ENCODE measurements at places on chromosomes 4 and X.

DNA sequence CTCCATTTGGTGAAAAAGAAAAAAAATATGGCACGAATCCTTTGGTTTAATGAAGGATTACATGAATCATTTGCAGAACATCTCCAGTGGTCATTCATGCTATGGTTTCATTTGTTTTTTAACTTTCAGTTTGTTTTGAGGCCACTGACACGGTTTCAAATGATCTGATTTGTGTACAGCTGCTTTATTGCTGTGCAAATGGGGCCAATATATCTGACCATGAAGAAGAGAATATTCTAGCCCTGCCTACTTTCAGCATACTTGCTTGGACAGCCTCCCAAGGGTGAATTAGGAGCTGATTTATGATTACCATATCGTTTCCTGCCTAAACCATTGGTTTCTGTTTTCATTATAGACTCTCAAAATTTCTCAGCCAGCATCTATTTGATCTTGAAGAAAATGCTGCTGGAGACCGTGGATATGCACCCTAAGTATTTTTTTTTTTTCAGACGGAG lies 30.7 kb downstream of the SPARCL1 start:
- DNase-seq: peak; percentile 59

- DNase-seq: no peak
Measured at GRCh38 chr4:2287594-2287915, 25.6 kb upstream of the MXD4 start.

DNA sequence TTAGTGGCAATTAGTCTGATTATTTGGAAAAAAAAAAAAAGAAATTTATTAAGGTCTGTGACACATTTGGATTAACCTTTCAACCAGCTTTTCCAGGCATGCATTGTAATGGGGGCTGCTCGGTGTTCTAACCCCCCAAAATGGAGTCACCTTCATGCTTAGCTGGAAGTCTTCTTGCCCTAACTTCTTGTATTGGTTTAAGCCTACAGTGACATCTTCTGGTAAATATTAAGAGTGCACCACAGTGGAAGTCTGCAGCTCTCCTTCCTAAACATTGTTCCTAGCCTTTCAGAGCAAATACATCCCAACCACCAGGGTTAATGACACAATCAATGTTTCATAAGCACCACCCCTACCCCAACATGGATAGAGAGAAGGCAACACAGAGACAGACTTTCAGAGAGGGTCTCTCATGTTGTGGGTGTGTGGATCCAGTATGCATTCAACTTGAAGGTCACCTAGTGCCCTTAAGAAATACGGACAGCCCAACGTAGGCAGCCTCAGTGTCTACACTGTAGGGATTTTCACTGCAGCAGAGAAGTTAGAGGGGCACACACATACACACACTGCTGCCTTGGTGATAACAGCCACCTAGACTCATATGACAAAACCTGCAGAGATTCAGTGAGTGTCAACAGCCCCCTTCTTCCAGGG lies 142.9 kb upstream of the MBNL3 start:
- DNase-seq: no peak

DNA sequence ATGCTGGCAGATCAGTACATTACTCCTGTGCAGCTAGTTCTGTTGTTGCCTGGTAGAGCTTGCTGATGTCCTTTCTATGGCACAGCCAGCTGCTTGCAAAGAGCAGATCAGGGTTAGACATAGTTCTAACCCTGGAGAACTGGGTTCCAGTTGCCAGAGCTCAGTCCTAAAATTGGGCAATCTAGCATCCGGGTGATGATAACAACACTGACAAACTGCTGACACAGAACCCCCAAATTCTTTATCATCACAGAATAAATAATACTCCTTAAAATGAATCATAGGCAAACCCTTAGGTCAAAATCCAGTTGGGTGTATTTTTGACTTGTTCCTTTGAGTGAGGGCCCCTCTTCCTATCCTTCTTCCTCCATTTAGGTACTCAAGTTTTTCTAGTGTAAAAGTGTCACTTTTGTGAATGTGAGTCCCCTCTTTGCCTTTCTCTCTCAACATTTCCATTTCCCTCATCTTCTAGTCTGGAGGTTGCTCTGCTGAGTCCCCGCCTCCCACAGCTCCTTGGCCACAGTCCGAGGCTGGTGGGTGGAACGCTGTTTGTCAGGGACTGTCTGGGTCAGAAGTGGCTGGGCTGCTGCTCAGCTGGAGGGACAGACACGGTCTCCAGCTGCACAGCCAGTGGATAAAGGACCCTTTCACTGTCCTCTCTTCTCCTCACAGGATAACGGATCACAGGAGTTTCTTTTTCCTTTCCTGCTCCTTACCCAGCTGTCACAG lies 93.6 kb upstream of the RASGEF1B start:
- DNase-seq: no peak

GRCh38 chr4:15148691-15149090 lies 146.4 kb downstream of the CPEB2 start:
- no peak for DNase-seq

- no peak for DNase-seq
Measured at GRCh38 chr4:70405765-70406164, 8.0 kb downstream of the OPRPN start.

DNA sequence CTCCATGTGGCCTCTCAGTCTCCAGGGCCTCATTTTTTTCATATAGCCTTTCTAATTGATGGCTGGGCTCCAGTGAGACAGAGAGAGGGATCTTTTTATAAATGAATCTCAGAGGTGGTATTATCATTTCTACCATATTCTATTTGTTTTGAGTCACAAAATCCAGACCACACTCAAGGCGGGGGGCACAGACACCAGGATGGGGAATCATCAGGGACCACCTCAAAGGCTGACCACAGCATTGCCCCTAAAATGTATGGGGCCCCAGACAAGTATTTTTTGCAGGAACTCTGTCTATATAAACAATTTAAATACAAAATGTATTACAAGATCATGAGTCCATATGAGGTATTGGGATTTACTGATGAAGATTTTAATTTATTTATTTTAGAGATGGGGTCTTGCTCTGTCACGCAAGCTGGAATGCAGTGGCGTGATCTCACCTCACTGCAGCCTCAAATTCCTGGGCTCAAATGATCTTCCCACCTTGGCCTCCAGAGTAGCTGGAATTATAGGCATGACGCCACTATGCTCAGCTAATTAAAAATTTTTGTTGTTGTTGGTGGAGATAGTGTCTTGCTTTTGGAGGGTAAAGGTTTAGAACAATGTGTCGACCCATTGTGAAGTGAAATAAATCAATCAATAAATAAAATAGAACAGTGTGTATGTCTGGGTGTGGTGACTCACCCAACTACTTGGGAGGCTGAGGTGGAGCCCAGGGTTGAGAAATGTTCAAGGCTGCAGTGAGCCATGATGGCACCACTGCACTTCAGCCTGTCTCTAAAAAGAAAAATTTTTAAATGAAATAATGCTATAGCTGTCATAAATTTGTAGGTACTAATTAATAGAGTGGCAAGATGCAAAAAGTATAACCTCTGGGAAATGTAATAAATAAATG lies 29.4 kb downstream of the WDR13 start:
- no peak for DNase-seq

DNA sequence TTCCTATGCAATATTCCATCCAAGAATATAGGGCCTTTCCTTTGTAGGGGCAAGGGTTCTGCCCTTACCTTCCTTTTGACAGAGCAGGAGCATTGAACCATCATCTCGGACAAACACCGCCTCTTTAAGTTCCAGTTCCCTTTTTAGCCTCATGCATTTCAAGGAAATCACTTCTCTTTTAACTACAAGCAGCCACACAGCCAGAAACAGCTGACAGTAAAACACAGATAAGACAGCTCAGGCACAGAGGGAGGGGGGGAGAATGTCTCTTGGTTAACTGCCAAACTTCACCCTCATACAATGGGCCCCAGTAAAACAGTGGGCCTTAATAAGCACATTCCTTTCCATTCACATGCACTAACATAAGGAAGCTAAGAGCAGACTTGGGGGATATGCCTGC lies 648.3 kb downstream of the GABRG1 start:
- no peak for DNase-seq

GRCh38 chr4:116796022-116796421 lies 289.4 kb downstream of the TRAM1L1 start:
- DNase-seq: no peak

- DNase-seq: no peak
Measured at GRCh38 chr4:175451238-175451965, 360.7 kb downstream of the GPM6A start.

DNA sequence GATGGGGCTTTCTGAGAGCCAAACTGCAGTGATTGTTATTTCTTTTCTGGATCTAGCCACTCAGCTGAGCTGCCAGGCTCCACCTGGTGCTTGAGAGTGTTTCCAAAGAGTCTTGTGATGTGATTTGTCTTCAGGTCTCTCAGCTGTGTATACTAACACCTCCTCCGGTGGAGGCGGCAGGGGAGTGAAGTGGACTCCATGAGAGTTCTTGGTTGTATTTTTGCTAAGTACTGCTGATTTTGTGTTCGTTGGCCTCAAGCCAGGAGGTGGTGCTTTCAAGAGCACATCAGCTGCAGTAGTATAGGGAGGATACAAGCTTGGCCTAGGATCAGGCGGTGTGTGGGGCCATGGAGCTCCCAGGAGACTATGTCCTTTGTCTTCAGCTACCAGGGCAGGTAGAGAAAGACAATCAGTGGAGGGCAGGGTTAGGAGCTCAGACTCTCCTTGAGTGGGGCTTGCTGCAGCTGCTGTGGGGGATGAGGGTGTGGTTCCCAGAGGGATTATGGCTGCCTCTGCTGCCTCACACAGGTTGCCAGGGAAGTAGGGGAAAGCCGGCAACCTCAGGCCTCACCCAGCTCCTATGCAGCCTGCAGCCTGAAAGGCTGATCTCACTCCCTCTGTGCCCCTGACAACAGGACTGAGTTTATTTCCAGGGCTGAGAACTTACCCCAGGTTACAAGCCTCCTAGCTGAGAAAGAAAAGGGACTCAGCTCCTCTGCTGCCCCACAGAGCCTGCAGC lies 62.4 kb downstream of the NPFFR2 start:
- no peak for DNase-seq

GRCh38 chr4:99215521-99215920 lies 3.5 kb downstream of the ADH6 start:
- DNase-seq: no peak

DNA sequence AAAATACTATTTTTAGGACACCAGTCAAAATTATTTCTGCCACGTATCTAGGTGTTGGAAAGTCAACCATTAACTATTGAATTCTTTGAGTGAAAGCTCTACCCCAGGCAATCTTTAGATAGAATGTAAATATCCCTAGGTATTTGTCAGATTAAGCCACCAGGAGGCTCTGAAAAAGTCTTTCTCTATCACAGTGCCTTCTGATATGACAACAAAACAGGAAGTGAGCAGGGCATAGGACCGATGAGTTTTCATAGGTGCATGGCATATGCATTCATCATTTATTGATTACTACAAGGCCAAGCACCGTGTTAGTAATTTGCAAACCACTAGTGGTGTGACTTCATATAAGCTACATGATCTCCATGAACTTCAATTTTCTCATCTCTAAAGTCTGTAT lies 333.6 kb upstream of the F9 start:
- DNase-seq: no peak

DNA sequence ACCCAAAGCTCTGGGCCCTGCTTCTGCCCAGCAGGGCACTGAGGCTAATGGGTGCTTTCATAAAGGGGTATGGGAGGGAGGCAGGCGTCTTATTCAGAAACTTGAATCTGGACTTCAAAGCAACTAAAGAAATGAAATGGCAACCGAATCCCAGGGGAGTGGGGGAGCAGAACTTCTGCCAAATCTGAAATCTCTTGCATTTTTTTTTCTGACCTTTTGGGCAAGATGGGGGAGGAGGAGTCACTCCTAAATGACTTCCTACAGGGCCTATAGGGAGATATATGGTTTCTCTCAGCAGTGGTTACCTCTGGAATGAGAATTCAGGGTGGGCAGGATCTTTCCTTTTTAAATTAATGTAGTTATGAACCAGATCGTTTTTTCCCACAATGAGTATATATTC lies 30.6 kb upstream of the KIAA1210 start:
- DNase-seq: no peak

GRCh38 chrX:133214301-133214700 lies 3.9 kb downstream of the TFDP3 start:
- peak; percentile 26 for DNase-seq

GRCh38 chr4:28391877-28392276 lies 1531.2 kb downstream of the STIM2 start:
- DNase-seq: peak; percentile 10

DNA sequence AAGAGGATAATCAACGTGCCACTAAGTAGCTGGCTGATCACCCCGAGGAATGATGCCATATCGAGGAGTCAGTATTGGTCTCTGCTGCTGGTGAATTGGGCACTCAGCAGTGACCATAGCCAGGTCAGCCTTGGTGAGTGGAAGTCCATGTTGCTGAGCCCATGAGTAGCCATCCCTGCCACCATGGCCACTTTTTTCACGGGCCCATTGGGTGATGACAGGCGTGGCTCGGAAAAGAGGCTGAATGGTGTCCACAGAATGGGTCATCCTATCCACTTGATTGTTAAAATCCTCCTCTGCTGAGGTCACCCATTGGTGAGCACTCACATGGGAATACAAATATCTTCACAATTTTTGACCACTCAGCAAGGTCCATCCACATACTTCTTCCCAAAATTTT lies 114.4 kb downstream of the UBE2NL start:
- no peak for DNase-seq

DNA sequence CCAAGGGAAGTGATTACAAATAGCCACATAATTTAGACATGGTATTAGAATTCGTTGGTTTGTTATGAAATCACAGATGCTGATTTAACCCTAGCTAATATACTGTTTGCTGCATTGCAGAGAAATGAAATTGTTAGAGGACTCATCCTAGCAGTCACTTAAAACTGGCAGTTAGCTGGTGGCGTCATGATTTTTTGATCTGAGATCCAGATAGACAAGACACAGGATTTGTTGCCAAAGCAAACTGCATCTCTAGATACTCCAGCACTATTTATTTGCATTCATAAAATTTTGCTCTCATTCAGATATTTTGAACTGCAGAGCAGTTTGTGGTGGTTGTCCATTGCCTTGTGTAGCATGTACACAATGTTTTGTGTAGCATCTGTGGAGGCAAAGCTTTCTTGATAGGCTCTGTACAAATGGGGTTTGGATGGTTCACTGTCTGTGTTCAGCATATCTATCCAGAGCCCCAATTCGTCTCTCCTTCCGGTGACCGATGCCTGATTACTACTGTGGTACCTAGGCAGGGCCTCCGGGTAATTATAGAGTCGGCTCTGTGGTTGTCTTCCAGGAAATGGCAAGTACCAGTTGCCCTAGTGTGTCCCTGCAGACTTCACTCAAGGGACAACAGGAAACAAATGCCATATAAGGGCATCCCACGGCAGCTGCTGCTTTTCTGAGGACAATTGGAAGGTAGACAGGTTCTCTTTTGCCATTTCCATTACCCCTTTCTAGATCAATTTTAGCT lies 30.1 kb upstream of the SPARCL1 start:
- no peak for DNase-seq

GRCh38 chr4:18250564-18250963 lies 229.0 kb upstream of the LCORL start:
- no peak for DNase-seq

All from fibroblast of skin of left biceps (primary cell).